Dermis microvascular lymphatic vessel endothelial cell (primary cell): ENCODE measurements at places on chromosomes 16 and 17. TPM values are rescaled to one million over a fixed set of nuclear protein-coding genes. Genes with fewer than 3 reads are reported as not detected.

NOG gene
- total RNA-seq, result 0.39 and 1.1 TPM in 2 replicates

POLR3K gene
- 4.9 and 5.7 TPM in 2 replicates for total RNA-seq

PRRT2 gene
- 0.25 TPM in 1 of 2 replicates, not detected in the other for total RNA-seq

FA2H gene
- not detected in 2 replicates for total RNA-seq

OR4D1 gene
- total RNA-seq, result not detected in 2 replicates

KRT9 gene
- total RNA-seq, result not detected in 2 replicates

CHST6 gene
- 0.64 and 1.0 TPM in 2 replicates for total RNA-seq
